Right forelimb (tissue), 1 donor: ENCODE measurements at places on chromosomes 13 and 19.

- no peak for DNase-seq
Observed at GRCh38 chr19:48569814-48570213, 17.8 kb downstream of the SULT2B1 start.

GRCh38 chr13:99439850-99440604 lies 61.2 kb upstream of the TM9SF2 start:
- DNase-seq: no peak

DNA sequence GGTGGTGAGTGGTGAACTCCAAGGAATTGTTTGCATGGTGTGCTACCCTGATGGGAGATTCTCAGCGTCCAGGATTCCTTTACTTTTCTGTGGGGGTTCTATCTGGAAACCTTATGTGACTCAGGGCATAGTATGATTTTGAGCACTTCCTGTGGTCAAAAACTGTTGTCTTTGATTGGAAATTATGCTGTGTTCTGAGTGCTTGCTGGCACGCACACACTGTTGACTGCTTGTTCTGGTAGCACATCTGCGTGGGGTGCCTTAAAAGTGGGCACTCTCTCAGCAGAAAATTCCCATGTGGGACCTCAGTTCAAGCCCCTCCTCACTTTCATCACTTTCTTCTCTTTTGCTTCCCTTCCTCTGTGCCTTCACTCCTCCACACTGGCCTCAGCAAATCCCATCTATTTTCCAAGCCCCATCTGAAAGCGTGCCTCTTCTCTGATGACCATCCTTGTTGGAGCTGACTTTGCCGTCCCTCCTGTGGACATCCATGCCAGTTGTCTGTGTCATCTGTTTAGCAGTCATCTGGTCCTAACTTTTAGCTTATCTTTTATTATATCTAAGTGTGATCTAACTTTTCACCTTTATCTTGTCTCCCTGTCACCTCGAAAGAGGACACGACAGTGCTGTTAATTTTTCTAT lies 56.4 kb upstream of the NPAS1 start:
- DNase-seq: no peak

GRCh38 chr13:110393761-110394160 lies 86.7 kb downstream of the COL4A2 start:
- DNase-seq: no peak

DNA sequence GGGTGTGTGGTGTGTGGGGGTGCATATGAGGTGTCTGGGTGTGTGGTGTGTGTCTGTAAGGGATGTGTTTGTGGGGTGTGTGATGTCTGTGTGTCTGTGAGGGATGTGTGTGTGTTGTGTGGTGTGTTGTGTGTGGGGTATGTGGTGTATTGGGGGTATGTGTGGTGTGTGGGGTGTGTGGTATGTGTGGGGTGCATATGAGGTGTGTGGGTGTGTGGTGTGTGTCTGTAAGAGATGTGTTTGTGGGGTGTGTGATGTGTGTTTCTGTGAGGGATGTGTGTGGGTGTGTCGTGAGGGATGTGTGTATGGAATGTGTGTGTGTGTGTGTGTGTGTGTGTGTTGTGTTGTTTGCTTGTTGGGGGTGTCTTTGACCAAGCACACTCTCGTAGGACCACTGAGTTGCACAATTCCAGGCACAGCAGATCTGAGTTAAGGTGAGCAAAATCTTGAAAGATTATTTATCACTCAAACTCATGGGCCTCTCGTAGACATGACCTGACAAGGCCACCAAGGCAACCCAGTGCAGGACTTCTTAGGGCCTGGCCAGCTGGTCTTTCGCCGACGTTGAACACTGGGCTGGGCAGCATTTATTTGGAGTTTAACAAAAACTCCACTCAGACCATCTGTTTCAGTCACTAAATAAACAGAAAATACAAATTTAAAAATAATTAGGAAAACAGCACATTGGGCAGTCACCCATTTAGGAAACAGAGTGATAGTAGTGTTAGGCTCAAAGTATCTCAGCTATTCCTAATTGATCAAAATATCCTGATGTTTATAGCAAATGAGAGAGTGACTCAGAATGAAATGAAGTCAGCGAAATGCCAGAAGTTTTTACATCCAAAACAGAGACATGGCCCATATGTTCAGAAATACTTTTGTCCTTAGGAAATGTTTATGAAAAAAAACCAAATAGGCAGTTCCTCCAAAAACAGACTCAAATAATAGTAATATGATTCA lies 301.1 kb downstream of the FGF9 start:
- no peak for DNase-seq

GRCh38 chr19:27742041-27742440 lies 1470.9 kb downstream of the UQCRFS1 start:
- no peak for DNase-seq

DNA sequence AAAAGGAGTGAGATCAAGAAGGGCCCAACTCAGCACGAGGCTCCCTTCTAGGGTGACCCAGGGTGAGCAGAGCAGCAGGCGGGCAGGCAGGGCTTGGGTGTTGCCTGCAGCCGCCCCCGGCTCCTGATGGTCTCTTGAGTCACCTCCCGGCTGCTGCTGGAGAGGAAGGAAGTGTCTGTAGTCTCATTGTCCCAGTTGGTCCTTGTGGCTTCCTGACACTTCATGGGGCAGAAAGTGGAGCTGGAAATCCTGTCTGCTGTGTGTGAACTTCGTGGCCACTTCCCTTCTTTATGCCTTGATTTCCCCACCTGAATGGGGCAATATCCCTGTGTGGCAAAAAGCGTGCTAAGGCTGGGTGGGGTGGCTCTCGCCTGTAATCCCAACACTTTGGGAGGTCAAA lies 2.5 kb downstream of the MAP1S start:
- DNase-seq: no peak

- no peak for DNase-seq
Observed at GRCh38 chr13:98427331-98427995, 149.4 kb downstream of the STK24 start.

- DNase-seq: no peak
Observed at GRCh38 chr19:55134736-55135135, 14.3 kb downstream of the TNNT1 start.

DNA sequence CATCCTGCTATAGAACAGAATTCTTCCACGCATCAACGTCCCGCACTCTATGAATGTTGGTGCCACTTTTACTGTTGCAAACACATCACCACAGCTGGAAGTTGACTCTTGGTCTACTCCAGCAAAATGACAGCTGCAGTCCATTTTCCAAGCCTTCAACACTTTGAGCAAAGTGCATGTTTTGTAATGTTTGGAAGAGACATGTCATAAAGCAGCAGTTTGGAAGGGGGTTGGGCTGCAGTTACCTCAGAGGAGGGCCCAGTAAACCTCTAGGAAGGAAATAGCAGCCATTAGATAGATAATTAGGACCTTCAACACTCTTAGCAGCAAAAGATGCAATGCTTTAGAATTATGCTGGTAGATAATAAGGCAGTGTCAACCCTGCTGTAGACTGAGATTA lies 323.6 kb downstream of the TDRD3 start:
- DNase-seq: no peak

DNA sequence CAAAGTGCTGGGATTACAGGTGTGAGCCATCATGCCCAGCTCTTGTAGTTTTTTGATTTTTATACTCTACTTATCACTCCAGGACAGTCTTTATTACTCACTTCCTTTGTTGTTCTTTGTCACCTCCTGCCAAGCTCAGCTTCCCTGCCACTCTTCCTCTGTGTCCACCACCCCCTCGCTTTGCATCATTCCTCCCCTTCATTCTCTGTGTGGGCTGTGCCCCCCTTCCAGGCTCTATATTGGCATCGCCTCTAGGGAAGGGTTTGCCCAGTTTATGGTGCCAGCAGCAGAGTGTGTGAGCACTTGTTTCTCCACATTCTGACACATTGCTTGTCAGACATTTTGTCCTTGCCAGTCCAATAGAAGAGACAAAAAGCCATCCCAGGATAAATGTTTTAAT lies 15.1 kb downstream of the ZNF302 start:
- DNase-seq: no peak

DNA sequence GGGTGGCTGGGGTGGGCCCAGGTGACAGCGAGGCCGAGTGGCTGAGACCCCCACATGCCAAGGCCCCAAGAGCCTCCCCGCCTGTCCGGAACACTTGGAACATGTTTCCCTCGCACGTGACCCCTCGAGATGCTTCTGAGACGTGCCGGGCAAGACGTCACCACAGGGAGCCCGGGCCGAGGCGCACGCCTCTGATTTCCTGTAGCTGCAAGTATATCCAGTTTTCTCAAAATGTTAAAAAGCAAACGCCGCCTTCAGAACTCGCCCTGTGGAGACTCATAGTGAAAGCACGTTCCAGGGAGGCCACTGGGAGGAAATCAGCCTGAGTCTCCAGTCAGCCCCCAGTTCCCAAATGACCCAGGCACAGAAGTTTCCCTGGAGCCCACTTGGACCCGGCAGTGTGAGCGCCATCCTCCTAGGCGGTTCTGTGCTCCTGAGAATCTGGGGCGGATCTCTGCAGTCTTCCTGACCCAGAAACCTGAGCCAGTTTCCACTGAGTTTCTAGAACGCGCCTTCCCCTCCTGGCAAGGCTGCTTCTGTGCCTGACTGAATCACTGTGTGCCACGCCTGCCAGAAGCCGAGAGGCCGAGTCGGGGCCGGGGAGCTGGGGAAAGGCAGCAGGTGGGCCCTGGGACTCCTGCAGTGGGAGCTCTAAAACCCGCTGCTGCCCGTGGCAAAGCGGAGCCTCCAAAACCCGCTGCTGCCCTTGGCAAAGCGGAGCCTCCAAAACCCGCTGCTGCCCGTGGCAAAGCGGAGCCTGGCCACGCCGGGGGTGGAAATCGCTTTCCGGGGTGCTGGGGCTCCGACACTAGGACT lies 179.3 kb downstream of the KDM4B start:
- DNase-seq: no peak

- no peak for DNase-seq
Observed at GRCh38 chr13:21672796-21673538, 2.1 kb downstream of the FGF9 start.

- no peak for DNase-seq
Observed at GRCh38 chr19:36709423-36709822, 22.0 kb downstream of the ZNF567 start.

DNA sequence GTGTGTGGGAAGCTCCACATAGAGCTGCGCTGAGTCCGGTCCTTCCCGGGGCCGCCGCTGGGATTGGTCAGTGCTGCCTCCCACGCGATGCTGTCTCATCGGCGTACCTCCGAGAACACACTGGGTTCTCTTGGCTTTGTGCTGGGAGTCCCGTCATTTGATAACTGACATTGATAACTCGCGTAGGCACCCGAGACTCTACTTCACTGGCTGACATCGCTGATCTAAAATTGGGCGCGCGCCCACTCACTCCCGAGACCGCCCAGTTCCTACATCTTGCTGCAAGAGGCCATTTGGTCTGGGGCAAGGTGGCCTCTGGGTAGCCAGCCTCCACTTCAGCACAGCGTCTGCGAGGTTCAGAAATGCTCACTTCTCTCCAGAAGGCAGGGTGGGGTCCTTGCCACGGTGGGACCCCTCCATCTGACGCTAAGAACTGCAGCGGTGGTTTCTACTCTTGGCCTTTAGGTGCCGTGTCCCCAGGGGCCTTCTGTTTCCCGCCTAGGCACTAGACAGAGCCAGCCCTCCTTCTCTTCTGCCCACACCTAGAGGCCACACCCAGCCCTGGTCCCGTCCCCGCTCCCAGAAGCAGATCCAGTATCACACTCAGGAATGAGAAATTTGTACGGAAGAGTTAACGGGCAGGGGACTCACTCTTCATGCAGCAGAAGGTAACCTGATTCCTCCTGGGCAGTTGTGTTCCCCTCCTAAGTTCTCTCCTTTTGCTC lies 40.7 kb upstream of the ATP11A start:
- DNase-seq: no peak

DNA sequence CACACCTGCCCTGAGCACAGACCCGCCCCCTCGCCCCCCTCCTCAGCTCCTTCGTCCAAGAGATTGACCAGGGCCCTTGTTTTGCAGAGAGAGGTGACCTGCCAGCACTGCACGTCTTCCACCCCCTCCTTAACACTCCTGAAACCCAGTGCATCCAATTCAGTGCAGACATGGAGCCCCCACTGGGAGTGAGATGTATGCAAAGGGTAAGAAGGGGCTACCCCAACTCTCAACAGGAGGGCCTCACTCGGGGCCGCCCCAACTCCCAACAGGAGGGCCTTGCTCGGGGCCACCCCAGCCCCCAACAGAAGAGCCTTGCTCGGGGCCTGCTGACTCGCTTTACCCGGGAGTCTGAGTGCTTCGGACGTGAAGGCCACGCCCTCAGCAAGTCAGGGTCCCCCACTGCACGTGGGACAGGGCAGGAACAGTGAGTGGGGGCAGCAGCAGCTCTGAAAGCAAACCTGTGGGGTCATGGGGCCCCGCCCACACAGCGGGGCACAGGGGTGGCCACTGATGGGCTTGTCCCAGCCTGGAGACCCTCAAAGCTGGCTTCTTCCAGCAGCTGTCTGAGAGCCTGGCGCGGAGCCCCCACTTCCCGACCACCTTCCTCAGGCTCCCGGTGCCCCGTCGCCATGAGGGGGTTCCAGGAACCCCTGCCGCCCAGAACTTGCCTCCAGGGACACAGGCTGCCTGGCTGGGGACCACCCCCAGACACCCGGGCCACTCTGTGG lies 5.6 kb downstream of the CACTIN start:
- DNase-seq: no peak

DNA sequence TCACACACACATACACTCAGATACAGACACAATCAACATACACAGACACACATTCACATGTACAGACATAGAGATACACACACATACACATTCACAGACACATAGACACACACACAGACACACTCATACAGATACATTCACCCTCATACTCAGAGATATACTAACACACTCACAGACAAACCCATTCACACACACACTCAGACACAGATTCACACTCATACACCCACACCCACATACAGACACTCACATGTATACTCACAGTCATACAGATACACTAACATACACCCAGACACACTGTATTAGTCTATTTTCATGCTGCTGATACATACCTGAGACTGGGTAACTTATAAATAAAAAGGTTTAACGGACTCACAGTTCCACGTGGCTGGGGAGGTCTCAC lies 30.8 kb downstream of the GJA3 start:
- DNase-seq: no peak

DNA sequence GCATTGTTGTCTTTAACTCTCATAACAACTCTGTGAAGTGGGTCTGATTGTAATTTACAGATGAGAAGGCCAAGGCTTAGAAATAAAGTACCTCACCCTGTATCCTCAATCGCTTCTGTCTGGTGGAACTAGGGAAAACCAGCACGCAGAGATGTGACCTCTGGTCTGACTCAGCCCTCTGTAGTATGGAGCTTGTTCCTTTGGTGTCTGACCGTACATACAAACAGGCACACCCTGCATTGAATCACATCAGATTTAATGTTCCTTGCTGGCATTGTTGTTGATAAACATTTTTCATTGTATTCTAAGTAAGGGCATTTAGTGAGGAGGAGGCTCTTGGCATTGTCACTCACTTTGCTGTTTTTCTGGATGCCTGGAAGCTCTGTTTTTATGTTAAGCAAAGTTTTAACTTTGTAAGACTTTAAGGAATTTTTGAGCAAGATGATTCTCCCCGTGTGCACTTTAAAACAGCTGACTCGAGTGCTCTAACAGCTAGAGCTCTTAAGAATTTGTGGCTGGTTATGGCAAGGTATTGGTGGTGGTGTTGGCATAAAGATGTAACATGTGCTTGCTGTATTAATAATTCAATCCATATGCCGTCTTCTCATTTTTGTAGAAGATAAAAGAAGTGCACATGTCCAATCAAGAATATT lies 89.0 kb upstream of the SPATA13 start:
- no peak for DNase-seq

GRCh38 chr13:103101500-103101899 lies 35.3 kb upstream of the SLC10A2 start:
- DNase-seq: no peak
